ENCODE measurements at places on chromosomes 1 and 21.

GRCh38 chr1:248183996-248184395 is 9.4 kb downstream of the OR2M2 start:
- DNase-seq, result no peak

DNA sequence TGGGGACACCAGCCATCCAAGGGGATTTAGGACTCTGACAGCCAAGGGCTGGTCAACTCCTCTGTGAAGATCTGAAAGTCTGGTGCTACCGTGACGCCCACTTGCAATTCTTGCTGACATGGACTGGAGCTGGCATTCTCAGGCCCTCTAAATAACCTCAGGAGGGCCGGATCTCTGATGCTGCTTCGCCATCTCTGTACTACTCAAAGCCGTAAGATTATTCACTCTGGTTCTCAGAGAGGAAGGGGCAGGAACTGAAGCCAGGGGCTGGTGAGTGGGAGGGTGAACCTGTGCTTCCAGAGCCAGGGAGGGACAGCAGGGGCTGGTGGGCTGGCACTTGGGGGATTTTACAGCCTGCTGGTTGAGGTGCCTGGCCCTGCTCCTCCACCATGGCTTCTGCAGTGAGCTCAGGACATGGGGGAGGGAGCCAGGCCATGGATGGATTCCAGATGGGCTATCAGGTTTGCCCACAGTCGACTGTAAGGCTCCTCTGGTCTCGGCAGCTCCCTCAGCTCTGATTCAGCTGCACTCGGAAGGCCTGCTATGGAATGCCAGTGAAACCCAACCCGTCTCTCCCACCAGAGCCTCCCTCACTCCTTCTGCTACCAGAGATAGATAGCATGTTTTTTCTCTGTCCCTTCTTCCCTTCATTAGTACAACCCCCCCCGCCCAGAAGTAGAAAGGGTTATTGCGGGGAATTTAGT is 84.5 kb downstream of the PLXNA2 start:
- peak; percentile 92 for DNase-seq

DNA sequence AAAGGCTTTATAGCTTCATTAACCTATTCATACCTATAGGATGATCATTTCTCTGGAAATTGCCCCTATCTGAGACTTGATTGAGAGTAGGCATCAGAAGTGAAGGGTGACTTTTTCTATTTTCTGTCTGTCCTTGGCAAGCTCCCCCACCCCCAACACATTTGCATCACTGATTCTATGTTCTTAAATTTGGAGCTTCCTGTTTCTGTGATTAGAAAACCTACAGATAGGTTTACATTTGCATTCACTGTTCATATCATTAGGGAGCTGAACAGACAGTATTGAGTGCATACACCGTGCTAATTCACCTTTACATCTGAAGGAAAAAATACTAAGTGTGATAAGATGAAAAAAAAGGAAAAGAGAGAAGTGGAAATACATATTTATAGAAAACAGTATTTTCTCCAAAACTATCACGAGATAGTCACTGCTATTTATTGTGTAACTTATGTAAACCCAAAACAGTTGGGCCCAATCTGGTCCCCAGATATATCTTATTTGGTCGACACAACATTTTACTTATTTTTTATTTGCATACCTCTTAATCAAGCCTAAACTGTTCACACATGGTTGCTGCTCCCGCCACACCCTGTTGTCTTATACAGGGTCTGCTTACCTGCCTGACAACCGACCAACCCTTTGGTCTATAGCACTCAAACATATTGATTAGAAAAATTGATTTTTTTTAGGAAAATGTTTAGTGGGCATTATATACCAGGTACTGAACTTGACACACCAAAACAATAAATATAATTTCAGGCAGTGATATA is 218.8 kb downstream of the NTNG1 start:
- no peak for DNase-seq

- DNase-seq, result peak; percentile 71
These were observed 27.2 kb upstream of the EPS8L3 start for GRCh38 chr1:109790735-109791494.

- DNase-seq, result peak; percentile 53
These were observed 69.3 kb downstream of the KCTD3 start for GRCh38 chr1:215636258-215636965.

DNA sequence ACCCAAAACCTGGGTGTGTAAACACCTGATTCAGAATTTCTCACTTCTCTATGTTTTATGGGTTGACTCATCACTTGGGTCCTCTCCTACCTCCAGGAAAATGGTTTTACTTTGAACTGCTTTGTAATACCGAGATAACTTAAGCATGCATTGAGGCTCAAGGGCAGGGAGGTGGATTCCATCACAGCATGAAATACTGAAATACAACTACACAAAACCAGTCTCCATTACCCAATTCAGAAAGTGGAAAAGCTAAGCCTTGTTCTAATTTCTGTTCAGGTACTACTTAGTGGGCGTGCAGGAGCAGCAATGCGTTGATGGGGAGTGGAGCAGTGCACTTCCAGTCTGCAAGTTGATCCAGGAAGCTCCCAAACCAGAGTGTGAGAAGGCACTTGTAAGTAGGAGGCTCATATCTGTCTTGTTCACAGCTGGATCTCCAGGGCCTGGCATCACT is 6.1 kb upstream of the C4BPA start:
- no peak for DNase-seq

- DNase-seq, result peak; percentile 85
These were observed 32.3 kb downstream of the AGT start for GRCh38 chr1:230681599-230681998.

GRCh38 chr1:99266726-99267125 is 2.4 kb downstream of the PLPPR4 start:
- DNase-seq, result peak; percentile 87

- DNase-seq, result peak; percentile 43
These were observed 37.4 kb upstream of the WASF2 start for GRCh38 chr1:27527223-27527889.

GRCh38 chr1:93394514-93394913 is 48.8 kb downstream of the DR1 start:
- peak; percentile 49 for DNase-seq

DNA sequence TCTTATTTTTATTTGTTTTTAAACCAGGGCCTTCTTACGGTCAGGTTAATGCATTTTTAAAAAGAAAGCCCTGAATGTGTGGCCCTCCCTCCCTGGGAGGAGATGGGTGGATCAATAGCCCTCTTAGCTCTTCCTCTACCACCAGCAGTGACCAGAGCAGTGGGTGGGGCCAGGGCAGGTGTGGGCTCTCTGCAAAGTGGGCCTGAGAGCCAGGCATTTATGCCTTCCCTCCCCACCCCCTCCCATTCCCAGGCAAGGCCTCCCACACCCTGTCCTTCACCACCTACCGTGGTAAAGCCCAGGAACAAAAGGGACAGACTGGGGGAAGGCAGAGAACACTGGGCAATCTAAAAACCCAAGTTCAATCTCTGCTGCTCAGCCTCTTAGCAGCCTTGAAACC is 63.9 kb downstream of the SSBP3 start:
- no peak for DNase-seq

- peak; percentile 27 for DNase-seq
These were observed 52.7 kb upstream of the VAV3 start for GRCh38 chr1:108017698-108018097.

DNA sequence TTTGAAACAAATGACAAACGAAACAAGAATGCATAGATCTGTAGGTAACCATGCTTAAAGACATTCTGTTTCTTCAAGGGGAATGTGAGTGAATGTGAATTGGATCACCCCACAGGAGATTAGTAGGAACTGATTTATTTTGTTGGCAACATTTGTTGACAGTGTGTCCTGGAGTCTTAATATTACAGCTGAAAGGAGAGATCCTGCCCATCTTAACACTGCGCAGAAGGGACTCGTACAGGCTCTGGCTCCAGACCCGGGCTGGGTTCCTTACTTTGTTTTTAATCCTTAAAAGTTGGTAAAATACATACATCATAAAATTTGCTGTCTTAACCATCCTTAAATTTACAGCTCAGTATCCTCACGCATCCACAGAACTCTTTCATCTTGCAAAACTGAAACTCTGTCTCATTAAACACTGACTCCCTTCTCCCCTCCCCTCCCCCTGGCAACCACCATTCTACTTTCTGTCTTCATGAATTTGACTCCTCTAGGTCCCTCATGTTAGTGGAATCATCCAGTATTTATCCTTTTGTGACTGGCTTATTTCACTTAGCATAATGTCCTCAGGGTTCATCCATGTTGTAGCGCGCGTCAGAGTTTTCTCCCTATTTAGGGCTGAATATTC is 74.1 kb downstream of the GALNT2 start:
- peak; percentile 84 for DNase-seq

- peak; percentile 69 for DNase-seq
These were observed 57.8 kb downstream of the SLC35D1 start for GRCh38 chr1:66996018-66996682.

- peak; percentile 42 for DNase-seq
These were observed 7.3 kb upstream of the CTRC start for GRCh38 chr1:15430787-15431570.

- peak; percentile 3 for DNase-seq
These were observed 27.7 kb upstream of the VN1R5 start for GRCh38 chr1:247228133-247228532.

DNA sequence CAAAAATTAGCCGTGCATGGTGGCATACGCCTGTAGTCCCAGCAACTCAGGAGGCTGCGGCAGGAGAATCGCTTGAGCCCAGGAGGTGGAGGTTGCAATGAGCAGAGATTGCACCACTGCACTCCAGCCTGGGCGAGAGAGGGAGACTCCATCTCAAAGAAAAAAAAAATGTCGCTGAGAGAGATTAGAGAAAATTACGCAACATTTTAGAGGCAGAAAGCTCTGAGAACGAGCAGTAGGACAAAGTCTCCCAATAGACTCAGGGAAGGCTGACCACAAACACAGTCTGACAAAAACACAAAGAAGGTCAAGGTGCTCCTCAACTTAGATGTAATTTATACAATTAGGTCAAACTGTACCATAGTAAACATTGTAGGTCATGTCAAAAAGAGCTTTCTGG is 367.6 kb upstream of the ZRANB2 start:
- DNase-seq, result no peak

GRCh38 chr1:150076066-150076465 is 8.5 kb downstream of the VPS45 start:
- DNase-seq, result no peak

DNA sequence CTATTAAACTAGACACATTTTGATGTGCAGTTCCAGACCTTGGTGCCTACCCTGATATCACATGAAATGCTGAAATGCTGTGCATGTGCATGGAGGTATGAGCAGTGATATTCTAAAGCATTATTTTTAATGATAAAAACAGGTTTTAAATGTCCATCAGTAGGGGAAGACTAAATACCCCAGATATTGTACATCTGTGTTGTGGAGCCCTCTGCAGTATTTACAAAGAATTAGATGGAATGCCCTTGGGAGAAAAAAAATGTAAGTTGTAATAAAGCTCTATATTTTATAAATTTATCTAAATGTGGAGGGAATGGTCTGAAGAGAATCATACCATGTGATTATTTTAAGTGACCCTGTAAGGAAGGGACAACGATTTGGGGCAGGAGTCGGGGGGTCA is 39.1 kb upstream of the IGSF5 start:
- peak; percentile 30 for DNase-seq

All from fibroblast of skin of right biceps (primary cell).